ENCODE measurements at places on chromosomes 7 and 10.

GRCh38 chr10:93143281-93143680, 69.6 kb downstream of the CYP26A1 start:
- DNase-seq, result no peak

DNA sequence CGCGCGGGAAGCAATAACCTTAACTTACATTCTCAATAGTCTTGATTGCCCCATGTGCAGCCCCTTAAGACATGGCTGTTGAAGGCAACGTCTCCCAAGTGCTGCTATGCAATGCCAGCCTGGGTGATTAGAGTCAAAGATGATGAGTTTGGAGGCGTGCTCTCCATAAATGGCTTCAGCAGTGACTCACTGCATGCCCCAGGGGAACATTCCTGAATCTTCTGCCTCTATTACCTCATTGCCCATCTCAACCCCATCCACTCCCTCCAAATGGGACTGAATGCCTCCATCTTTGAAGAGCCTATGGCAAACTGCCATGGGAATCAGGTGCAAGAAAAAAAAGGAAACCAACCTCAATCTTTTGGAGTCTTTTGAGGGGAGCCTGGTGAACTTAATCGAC, 282.8 kb downstream of the SNX10 start:
- no peak for DNase-seq

DNA sequence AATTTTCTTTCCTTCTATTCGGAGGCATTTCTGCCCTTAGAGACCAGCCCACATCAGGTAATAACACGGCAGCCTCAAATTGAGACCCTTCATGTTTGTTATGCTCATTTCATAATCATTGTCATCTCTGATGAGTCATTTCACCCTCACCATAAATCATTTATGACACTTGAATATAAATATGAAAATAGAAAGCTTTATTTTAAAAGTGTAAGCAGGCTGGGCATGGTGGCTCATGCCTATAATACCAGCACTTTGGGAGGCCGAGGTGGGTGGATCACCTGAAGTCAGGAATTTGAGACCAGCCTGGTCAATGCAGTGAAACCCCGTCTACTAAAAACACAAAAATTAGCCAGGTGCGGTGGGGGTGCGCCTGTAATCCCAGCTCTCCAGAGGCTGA, 57.4 kb upstream of the EGFR start:
- no peak for DNase-seq

GRCh38 chr10:24929056-24929544, 23.3 kb downstream of the PRTFDC1 start:
- peak; percentile 70 for DNase-seq

DNA sequence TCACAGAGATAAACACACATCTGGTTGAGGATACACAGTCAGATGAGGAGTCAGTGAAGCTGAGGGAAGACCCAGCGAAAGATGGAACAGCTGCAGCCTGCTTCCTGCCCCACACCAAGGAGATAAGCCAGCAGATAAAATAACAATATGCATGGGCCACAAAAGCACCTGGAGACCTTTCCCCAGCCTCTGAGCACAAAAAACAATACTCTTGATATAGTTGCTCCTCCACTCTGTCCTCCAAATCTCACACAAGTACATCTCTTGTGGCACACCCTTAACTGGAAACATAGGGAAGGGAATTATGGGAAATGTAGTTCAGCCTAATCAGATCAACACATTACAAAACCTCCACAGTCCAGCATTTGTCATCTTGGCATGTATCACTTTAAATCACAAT, 9.7 kb upstream of the FHIP2A start:
- DNase-seq, result no peak

DNA sequence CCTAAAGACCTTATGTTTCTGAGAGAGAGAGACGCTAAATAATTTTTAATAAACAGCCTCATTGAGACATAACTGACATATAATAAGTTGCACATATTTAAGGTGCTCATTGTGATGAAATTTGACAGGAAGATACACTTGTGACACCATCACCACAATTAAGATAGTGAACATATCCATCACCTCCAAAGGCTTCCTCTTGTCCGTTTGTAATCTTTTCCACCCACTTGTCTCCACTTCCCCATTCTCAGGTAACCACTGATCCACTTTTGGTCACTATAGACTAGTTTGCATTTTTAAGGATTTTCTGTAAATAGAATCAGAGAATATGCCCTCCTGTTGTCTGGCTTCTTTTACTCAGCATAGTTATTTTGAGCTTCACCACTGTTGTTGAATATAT, 195.1 kb upstream of the WDR11 start:
- DNase-seq, result no peak

GRCh38 chr10:86716466-86716865, 40.0 kb upstream of the BMPR1A start:
- no peak for DNase-seq

GRCh38 chr10:23379686-23380085, 35.1 kb upstream of the C10orf67 start:
- no peak for DNase-seq

- no peak for DNase-seq
These were observed 5.1 kb downstream of the DPY19L1 start for GRCh38 chr7:35032166-35032565.

DNA sequence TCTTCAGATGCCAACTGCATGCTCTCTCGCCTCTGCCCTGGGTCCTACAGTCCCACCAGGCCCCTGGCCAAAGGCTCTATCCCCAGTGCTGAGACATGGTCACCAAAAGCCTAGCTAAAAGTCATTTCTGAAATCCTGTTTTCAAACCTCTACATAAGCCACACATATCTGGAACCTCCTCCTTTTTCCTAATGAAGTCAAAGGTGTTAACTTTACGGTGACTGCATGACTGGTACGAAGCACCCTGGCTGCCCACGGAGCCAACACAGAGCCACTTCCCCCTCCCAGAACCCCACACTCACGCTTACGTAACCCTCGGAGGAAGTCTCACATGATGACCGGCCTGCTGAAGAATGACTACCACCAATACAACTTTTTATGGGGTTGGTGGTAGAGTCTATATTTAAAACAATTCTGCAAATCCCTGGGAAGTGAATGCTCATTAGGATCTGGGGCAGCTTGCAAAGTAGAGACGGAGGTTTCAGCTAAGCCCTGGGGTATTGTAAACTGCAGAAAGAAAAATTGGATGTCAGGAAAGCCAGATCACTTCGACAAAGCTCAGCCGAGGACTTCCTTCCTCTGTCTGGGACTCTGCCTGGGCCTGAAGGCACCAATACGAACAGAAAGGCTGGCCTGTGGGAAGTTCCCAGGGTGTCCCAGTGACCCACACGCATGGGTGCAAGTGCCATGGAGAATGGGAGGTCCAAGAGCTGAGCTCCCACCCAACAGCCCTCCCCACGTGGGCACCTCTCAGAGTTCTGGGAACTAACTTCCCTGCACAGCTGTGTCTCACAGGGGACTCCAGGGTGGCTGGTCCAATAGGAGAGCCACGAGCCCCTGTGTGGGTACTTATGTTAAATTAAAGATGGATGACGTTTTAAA, 50.7 kb downstream of the PDGFA start:
- DNase-seq, result peak; percentile 37

- DNase-seq, result no peak
These were observed 567.5 kb downstream of the DNAJB6 start for GRCh38 chr7:157904211-157904865.

- no peak for DNase-seq
These were observed 594.2 kb downstream of the CALN1 start for GRCh38 chr7:71817916-71818315.

DNA sequence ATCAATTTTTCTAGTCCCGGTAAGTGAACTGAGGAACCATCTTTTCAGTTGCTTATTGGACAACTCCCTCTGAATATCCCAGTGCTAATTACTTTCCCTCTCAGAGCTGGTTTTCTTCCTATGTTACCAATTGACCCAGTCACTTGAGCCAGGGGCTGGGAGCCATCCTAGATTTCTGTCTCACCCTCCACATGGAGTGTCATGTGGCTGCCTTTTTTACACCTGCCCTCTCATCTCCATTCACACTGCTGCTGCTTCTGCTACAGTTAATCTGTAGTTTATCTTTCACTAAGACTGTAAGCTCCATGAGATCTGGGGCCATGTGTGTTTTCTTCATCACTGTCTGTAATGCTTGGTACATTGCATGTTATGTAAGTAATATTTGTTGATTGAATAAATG, 35.8 kb downstream of the VCL start:
- DNase-seq, result no peak

GRCh38 chr7:25765110-25765655, 386.8 kb upstream of the NFE2L3 start:
- DNase-seq, result no peak

DNA sequence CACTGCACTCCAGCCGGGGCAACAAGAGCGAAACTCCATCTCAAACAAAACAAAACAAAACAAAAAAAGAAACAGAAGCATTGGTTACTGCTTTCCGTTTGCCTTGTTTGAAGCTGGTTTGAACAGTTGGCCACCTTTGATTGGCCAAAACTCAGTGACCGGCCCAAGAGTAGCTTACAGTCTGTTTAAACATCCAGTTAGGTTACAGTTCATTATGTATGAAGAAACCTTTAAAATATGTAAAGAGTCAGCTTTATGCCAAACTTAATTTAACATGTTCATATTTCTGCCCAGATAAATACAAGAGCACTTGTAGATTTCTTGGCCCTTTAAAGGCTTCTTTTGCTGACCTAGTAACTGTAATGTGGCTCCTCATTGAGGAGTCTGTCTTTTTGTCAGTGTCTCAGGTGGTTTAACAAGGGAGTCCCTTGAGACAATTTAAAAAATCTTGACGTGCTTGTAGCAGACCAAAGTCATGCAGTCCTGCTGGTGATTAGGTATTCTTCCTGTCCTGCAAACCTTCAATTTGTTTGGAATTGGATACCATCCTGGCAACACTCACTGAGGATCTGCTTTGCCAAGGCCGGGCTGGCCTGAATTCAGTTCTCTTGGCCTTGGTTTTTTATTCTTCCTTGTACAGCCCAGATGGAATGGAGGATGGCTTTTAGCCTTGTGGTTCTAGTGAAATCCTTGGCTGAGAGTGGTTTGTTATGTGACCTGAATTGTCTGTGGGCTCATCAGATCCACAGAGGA, 128.9 kb downstream of the PLXDC2 start:
- DNase-seq, result no peak

DNA sequence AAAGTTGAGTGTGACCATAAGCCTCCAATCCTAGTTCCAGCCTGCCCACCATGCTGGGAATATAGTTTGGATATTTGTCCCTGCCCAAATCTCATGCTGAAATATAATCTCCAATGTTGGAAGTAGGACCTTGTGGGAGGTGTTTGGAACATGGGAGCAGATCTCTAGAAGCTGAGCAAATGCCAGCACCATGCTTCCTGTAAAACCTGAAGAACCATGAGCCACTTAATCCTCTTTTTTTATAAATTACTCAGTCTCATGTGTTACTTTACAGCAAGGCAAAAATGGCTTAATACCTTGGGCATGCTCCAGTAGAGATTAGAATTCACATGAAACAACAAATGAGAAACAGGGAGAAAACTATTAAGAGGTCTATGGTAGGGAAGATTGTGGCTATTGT, 27.2 kb downstream of the STEAP1 start:
- no peak for DNase-seq

DNA sequence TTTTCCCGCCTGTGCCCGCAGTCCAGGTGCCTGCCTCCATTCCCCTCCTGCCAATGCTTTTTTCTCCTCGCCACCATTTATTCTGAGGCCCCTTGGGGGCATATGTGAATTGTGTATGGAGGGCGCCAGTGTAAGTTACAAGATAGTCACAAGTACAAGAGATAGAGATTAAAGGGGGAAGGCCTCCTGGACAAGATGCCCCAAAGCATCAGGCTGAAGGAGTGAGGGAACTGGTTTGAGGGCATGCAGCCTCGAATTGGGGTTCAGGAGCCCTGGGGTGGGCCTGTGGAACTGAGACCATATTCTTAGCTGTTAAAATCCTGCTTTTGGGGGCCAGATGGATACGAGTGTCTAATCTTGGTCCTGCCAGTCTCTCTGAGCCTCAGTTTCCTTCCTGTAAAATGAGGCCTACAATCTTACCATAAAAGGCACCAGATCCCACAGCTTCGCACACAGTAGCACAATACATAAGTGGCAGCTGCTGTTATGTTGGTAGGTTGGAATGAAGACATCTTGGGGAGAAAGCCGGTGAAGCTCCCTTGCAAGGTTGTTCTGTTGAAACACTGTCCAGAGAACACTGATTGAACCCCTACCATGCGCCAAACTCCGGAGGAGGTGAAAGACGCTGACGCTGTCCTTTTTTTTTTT, 545 bp upstream of the COMTD1 start:
- no peak for DNase-seq
